Fibroblast of skin of scalp (primary cell): ENCODE measurements at places on chromosomes 1 and 21.

GRCh38 chr1:85315789-85316188, 39.4 kb upstream of the BCL10 start:
- peak; percentile 37 for DNase-seq

DNA sequence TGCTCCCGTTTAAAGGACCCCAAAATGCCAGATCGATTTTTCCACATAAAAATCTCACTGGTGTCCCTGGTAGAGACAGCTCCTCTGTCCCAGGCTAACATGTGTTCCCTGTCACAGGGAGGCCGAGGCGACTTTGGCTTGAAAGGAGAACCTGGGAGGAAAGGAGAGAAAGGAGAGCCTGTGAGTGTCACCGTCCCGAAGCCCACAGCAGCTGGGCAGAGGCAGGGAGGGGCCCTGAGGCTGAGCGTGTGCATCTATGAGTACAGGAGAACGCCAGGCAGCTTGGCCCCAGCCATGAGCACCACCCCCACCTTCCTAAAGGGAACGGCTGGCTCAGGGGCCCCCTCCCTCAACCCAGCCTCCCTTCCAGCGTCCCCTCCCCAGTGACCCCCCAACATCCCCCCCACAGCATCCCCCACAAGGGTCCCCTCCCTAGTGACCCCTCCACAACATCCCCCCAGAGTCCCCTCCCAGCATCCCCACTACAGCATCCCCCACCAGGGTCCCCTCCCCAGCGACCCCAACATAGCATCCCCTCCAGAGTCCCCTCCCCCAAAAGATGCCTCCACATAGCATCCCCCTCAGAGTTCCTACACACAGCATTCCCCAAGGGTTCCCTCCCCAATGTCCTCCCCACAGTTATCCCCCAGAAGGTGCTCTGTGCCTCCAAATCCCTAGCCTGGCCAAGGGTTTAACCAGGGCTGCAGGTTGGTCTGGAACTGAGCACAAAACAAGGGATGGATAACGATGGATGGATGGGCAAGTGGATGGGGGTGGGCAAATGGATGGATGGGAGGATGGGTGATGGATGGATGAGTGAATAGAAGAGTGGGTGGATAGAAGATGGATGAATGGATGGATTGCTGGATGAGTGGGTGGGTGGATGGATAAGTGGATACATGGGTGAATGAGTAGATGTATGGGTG, 25.1 kb downstream of the COL6A2 start:
- no peak for DNase-seq

- no peak for DNase-seq
Measured at GRCh38 chr1:241810769-241811405, 37.1 kb upstream of the EXO1 start.

DNA sequence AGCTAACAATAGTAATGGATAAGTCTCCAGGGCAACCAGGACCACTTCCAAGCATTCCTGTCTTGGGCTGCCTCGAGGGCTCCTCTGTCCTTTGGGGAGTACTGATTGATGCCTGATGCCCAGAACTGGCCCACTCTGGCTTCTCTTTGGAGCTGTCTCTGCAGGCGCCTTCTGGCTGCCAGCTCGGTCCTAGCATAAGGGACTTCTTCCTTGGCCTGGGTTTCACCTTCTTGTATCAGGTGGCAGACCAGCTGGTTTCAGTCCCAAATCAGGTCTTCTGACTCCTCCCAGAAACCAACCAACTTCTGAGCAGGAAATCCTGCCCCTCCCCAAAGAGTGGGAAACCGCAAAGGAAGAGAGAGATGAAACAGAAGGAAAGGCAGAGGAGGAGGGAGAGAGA, 10.6 kb downstream of the G0S2 start:
- DNase-seq: no peak

DNA sequence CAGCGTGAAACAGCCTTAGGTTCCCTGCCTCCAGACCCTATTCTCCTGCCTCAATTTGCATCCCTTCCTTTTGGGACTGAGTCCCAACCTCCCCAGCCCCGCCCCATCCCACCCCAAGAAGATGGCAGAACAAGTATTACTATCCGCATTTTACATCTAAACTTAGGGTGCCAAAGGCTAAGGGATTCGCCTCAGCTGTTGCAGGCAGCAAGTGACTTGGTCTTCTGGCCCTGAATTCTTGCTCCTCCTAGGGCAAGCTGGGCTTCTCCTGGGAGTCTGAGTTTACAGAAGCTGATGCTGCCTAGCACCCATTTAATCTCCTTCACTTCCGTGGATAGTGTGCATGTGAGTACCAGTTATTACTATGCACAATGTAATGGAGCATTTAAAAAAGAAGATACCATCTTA, 161.3 kb upstream of the NR5A2 start:
- DNase-seq: no peak

DNA sequence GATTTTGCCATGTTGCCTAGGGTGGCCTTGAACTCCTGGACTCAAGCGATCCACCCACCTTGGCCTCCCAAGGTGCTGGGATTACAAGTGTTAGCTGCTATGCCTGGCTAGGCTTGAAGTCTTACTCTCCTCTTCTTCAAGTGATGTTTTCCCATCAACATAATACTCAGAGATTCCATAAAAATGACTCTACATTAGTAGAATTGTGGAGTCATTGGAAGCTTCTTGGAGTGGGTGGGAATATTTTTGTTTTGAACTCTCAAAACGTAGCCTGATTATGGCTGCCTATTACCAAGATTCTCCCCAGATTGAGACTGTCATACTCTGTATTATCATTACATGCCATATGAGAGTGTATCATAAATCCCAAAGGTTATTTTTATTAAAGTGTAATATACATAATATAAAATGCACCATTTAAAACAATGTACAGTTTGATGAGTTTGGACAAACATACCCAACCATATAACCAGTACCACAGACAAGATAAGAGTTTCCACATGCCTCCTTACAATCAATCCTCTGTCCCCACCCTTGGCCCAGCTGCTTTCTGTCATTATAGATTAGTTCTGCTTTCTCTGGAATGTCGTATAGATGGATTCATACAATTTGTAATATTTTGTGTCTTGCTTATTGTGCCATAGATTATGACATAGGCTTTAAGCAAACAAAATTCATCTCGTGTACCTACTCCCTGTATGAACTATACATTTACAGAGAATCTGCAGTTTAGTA, 8.0 kb upstream of the DNM3 start:
- DNase-seq: peak; percentile 49

DNA sequence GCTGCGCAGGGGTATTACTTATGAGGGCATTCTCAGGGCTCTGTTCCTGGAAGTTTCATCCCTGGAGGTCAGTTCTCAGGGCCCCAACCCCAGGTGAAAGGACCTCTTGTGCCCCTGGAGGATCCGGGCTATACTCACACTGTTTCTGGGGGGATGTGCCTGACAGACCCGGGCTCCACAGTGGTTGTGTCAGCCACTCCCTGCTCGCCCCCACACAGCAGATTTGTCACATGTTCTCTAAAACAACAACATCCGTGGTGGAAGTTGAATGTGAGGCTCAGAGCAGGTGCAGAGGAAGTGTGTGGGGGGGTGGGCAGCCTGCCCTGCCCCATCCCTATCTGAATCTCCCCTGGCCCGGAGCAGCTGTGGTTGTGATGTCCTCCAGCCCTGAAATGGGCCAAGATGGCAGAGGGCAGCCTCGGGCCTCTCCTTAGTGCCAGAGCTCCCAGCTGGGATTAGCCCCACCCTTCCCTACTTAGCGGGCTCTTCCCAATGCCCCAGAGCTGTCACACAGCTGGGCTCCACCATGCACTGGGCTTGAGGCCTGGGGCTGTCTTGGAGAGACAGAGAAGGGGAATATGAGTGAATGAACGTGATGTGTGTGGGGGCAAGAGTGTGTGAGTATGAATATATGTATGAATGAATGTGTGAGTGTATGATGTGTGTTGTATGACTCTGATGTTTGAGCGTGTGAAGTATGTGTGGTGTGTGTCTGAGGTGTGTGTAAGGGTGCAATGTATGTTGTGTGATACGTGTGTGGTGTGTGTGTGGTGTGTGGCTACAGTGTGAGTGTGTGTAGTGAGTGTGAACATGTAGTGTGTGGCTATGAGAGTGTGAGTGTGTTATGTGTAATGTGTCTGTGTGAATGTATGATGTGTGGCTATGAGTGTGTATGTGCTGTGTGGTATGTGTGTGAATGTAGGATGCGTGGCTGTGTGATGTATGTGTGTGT, 1.5 kb upstream of the FCMR start:
- DNase-seq: no peak

GRCh38 chr1:244964112-244964971, 100.0 kb upstream of the HNRNPU start:
- peak; percentile 89 for DNase-seq

DNA sequence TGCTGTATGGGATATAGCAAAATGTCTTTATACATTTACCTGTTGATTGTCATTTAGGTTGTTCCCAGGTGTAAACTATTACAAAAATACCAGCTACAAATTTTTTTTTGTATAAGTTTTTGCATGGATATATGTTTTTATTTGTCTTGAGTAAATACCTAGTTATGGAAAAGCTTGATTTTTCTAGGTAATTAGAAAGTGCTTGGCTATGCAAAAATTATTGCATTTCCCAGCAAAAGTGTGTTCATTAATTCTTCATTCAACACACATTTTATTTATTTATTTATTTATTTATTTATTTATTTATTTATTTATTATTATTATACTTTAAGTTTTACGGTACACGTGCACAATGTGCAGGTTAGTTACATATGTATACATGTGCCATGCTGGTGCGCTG, 22.1 kb downstream of the PDE4B start:
- no peak for DNase-seq

DNA sequence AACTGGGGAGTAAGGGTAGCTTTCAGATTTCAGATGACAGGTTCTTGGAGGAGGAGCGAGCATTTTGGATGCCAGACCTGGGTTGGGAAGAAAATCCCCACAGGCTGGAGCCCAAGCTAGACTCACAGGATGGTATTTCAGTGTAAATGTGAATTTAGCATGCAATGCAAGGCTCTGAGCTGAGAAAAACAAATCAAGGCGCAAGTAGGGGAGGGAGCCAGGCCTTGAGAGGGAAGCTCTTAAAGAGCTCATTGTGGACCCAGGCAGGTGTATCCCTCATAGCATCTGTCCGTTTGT, 386.1 kb downstream of the MATN1 start:
- DNase-seq: no peak

DNA sequence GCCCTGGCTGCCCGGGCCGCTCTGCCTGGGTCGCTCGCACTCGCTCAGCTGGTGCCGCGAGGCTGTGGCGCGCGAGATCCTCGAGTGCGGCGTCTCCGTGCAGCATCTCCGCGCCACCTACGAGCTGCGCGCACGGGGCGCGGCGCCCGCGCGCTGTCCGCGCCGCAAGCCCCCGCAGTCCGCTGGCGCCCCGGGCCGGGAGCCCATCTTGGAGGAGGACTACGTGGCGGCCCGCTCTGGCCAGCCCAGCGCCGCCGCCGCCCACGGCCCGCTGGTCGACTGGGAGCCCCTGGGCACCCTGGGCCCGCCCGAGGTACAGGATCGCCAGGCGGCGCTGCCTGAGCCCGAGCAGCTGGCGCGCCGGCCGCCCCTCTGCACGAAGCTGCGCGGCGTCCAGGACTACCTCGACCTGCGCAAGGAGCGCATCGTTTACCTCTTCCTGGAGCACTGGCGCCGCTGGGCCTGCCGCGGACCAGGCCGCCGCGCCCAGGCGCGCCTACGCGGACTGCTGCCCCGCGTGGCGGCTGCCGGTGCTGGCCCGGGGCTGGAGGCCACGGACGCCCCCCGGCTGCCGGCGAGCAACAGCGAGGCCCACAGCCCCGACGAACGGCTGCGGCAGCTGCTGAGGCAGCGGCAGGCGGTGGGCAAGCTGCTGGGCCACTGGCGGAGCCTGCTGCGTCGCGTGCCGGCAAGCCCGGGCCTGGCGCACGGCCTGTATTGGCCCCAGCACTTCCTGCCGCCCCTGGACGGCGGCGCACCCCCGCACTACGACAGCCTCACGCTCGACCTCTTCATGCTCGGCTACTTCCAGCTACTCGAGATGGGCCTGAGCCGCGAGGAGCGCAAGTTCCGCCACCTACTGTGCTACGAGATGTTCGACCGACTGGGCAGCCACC, 10.9 kb downstream of the TNFRSF25 start:
- DNase-seq: peak; percentile 9

DNA sequence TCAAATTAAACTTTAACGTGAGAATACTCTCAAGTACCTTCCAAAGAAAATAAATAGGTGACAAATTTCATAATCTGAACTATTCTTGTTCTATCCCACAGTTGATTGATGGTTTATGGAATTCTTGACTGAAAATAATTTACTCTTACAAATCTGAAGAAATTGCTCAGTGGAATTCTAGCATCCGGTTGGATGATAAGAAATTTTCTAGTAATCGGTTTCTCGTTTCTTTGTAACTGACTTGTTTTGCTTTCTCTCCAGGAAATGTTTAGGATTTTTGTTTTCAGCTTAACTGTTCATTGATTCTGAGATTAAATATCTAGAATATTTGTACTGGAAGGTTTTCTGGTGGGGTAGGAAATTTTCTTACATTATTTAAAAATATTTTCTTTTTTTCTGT, 558.9 kb upstream of the ADAMTS5 start:
- no peak for DNase-seq

- no peak for DNase-seq
Measured at GRCh38 chr1:227942021-227942715, 5.6 kb downstream of the WNT9A start.

GRCh38 chr21:29163341-29164115, 33.1 kb downstream of the MAP3K7CL start:
- peak; percentile 72 for DNase-seq

DNA sequence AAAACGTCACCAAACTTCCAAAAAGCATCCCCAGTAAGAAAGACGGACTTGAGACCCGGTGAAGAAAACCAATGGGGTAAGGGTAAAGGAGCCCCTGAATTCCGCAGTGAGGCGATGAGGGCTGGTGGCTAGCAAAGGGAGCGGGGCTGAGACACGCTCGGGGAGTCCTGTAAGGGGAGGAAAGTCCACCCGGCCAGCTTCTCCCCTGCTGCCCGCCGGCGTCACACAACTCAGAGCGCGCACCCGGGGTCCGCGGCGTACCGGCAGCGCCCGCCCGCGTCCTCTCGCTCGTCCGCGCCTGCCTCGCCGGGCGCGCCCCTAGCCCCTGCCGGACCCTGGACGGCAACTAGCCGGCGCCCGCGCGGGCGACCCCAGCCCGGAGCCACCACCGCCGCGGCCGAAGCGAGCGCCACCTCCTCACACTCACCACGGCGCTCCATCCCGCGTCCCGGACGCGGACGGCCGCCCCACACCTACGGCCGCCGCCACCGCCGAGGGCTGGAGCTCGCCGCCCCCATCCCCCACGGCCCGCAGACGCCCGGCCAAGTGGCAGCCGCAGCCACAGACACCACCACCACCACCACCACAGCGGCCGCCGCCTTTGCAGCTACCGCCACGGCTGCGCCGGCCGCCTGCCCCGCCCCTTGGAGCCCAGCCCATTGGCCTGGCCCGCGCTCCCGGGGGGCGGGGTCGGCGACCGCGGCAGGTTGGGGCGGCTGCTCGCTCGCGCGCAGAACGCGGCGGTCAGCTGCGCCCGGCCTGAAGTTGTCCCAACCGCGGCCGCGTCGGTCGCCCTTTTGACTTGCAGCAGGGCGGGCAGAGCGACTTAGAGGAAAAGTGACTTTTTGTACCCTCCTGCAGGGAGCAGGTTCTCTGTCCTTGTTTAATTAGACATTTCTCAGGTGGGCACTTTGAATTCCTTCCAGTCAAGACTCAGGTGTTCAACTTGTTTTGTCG, 10.0 kb upstream of the ARHGAP29 start:
- peak; percentile 58 for DNase-seq
